ENCODE measurements at places on chromosomes 1 and 21.

- DNase-seq, result no peak
Measured at GRCh38 chr1:164366014-164366413, 193.0 kb upstream of the PBX1 start.

DNA sequence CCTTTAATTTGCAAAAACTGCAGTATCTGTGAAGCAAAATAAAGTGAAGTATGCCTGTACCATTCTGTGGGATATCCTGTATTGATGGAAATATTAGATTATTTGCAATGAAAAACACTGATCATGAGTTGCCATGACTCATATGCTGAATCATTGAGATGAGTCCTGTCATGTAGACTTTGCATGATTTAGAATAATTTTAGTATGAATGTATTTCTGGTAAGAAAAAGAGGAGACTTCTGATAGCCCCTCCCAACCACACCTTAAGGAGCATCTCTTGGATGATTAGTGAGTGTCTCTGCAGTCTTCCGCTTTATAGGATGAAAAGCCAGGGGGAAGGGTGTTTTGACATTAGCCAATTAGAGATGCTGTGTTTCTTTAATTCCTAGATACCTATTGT lies 55.2 kb upstream of the PTGS2 start:
- peak; percentile 43 for DNase-seq

GRCh38 chr21:41665766-41666595 lies 100.9 kb downstream of the RIPK4 start:
- DNase-seq, result no peak

- no peak for DNase-seq
Measured at GRCh38 chr1:14791654-14792053, 193.2 kb downstream of the KAZN start.

GRCh38 chr21:25961042-25961441 lies 209.5 kb downstream of the APP start:
- no peak for DNase-seq

DNA sequence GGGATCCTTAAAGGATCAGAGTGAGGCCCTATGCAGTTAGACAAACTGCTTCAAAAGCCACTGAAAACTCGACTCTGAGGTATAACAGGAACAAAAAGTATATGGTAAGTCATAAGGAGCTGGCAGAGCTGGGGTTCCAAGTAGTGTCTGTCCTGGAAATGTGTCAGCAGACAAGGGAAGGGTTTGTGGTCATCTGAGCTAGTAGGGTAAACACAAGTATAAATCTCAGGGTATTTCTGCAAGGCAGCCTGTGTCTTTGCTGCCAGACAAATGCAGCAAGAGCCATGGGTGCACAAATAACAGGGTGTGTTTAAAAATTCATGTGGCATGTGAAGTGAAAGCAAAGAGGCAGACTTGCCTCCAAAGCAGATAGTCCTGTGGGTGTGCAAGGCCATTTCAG lies 759.0 kb upstream of the ADAMTS5 start:
- no peak for DNase-seq

GRCh38 chr1:7538849-7539768 lies 232.0 kb upstream of the VAMP3 start:
- no peak for DNase-seq

GRCh38 chr1:32048440-32048839 lies 24.3 kb upstream of the TMEM39B start:
- no peak for DNase-seq

DNA sequence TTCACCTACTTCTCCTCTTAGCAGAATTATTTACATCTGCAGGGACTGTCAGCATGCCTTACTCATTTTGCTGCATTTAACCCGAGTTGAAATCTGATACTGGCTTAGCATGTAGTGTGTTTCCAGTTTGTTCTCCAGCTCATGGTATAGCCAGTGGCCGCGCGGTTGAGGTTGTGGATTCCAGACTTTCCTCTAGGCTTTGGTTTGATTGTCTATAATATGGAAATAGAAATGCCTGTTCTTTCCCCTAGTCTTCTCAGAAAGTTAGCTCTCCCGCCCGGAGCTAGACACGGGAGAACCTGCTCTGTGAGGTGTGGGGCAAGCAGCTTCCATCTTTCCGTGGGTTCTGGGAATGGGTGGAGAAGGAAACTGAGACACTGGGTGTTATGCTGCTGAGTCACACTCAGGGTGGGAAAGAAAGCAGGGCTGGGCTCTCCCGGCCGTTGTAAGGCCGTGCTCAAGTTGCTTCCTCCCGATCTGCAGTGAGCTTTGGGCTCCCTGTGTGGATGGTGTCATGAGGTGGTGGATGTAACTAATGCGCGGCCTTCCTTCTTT lies 206.8 kb upstream of the TMEM51 start:
- DNase-seq, result peak; percentile 44

DNA sequence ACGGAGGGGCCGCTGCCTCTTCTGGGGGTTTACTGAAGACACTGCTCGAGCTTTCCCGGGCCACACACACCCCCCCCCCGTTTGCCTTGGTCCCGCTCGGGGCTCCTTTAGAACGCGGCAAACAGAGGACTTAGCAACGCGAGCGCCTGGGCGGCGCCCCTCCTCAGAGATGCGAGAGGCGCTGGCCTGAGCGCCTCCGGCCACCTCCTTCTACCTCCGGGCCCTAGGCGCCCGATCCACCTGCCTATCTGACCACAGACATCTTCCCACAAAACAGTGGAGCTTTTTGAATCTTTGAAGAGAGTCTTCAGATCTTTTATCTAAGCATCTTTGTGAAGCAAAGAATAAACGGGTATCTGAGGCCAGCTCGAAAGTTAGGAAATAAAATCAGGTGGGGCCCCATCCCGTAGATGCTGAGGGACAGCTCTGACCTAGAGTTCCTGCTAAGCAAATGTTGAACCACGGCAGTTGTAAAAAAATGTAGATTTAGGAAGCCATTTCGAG lies 436 bp upstream of the TTLL7 start:
- peak; percentile 84 for DNase-seq

- no peak for DNase-seq
Measured at GRCh38 chr1:24961961-24962861, 32.1 kb upstream of the RUNX3 start.

DNA sequence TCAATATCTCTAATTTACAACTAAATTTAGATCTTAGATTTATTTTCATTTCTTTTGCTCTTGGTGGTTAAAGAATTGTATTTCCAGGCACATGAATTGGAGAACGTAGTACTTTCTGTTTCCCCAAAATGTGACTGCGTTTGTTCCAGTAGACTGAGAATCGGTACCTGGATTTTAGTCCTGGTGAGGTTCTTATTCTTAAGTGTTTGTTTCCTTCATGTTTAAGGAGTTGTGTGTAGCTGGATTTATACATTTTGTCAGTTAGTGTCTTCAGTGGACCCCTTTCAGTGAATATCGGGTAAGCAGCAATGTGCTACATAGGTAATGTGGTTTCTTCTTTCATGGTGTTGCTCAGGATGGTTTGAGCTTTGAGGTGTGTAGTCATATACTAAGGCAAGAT lies 6.8 kb downstream of the MIER1 start:
- no peak for DNase-seq

GRCh38 chr1:83854456-83854855 lies 144.5 kb downstream of the TTLL7 start:
- no peak for DNase-seq

GRCh38 chr1:183654706-183655105 lies 1.6 kb upstream of the APOBEC4 start:
- DNase-seq, result no peak

DNA sequence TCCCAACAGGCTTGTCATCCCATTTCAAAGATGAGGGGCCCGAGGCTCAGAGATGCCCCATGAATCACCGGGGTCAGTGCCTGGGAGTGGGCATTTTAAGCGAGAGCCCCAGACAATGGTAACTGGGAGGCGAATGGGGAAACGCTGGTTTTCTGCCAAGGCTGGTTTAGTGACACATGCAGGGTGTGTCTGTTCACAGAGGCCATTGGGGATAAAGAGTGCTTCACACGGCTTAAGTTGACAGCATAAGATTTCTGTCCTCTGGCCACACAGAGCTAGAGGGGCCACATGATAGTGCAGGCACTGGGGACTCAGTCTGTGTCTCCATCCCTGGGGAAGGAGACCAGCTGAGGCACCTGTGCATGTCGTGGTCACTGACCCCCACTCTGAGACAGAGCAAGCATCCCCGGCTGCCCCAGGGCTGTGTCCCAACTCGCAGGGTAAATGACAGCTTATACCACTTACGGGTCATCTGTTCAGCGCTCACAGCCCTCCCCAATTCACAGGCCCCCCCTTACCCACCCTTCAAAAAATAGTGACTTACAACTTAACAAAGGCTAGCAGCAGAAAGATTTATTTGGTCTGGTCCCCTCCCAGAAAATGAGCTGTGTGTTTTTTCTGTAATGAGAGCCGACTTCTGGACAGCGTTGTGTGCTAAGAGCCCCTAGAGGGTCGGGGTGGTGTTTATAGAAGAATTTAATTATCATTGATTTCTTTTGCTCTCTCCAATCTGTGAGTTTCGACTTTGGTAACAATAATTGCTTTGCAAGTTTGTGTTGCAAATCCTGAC lies 34.9 kb upstream of the ARHGEF16 start:
- peak; percentile 6 for DNase-seq

DNA sequence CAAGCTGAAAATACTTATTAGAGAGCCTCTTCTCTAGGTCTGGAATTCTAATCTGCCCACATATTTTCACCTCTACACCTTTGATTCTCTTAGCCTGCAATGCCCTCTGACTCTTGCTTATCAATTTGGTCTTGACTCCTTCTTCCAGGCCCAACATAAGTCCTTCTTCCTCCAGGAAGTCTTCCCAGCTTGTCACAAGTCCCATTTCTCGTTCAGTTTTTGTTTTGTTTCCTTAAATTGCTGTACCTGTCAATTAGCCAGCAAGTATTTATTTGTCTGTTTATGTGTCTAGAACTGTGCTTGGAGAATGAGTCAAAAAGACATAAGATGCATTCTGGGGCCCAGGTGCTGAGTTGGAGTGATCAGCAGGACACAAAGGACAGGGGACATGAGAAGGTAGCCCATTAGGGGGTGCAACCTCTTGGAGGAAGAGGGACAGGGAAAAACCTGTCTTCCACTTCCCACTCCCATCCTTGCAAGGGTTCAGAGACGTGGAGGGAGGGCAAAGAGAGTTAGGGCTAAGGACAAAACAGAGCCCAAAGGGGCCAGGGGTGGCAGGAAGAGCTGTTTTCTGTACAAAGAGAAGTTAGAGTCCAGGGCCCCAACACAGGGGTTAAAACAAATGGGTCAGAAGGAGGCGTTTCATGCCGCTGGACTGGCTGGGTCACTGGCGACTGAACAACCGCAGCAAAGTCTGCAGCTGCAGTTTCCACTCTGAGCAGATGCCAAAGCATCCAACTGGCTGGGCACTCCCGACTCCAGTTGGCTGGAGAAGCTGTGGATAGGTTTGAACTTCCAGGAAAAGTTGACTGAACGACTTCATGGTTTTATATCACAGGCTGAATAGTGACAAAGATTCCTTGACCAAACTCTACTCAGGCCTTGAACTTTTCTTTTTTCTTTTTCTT lies 10.7 kb upstream of the CNR2 start:
- DNase-seq, result no peak

DNA sequence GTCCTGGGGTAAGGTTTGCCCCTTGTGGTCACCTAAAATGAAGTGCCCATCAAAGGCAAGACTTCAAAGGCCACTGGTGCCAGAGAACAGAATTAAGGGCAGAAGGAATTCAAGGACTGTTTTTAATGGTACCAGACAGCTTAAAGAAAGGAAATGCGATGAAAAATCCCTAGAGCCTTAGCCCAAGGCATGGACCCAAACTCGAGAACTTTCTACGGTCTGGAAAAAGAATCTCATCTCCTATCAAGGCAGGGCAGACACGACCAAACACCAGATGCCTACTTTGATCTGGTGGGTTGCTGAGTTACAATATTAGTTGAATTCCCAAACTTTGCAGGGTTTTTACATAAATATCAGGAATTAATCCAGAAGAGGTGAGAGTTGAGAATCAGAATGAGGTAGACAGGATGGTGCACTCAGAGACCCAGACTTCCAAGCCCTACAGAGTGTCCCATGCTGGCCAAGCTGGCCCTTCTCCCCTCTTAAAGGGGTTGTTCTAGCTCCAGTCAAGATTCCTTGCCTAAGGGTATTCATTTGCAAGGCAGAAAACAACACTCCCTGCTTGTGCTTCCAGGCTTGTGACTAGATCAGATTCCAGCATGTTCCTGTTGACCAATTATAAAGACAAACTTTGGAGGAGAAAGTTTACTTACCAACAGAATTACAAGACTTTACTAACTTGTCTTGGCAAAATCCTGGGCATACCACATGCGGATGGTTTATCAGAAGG lies 48.0 kb downstream of the EDN2 start:
- no peak for DNase-seq

Measured in cardiac fibroblast (primary cell).